ENCODE measurements at places on chromosomes 11 and 22.

- DNase-seq = no peak
These were observed 17.9 kb upstream of the ADA2 start for GRCh38 chr22:17237038-17237668.

DNA sequence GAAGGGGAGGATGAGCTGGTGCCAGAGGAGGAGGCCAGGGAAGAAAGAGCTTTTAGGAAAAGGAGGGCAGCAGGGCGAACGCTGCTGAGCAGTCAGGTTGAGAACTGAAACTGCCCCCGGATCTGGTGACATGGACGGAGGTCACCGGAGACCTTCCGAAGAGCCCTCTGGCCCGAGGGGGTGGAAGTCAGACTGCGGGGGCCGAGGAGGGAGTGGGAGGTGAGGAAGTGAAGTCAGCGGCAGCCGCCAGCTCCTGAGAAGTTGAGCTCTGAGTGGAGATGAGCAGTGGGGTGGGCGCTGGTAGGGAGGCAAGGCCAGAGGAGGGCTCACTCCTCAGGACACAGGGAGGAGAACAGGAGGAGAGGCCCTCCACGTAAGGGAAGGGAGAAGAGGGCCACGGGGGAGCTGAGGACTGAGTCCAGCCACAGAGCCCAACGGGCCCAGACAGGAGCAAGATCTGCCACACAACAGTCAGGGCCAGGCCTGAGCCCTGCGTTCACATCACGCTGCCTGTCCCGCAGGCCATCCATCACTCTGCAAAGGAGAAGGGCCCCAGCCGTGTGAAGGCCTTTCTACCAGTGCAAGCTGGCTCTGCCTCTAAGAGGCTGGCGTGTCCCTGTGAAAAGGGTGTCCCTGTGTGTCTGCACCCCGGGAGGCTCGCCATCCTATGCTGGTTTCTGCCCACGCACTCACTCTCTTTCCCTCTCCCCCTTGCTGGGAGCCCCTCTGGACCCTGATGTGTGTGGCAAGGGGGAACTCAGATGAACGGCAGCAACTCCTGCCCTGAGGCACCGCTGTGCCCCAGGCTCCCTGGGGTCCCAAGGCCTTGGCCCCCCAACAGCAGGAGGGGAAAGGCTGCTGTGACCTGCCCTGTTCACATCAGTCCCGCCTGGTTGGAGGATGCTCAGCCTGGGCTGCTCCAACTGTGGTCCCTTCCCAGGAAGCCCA lies 19.0 kb upstream of the LRRC32 start:
- DNase-seq = no peak

GRCh38 chr11:64290352-64291261 lies 495 bp upstream of the KCNK4 start:
- no peak for DNase-seq

- no peak for DNase-seq
These were observed 11.3 kb downstream of the CECR2 start for GRCh38 chr22:17380359-17381087.

GRCh38 chr11:27147916-27148315 lies 107.3 kb downstream of the BBOX1 start:
- no peak for DNase-seq

DNA sequence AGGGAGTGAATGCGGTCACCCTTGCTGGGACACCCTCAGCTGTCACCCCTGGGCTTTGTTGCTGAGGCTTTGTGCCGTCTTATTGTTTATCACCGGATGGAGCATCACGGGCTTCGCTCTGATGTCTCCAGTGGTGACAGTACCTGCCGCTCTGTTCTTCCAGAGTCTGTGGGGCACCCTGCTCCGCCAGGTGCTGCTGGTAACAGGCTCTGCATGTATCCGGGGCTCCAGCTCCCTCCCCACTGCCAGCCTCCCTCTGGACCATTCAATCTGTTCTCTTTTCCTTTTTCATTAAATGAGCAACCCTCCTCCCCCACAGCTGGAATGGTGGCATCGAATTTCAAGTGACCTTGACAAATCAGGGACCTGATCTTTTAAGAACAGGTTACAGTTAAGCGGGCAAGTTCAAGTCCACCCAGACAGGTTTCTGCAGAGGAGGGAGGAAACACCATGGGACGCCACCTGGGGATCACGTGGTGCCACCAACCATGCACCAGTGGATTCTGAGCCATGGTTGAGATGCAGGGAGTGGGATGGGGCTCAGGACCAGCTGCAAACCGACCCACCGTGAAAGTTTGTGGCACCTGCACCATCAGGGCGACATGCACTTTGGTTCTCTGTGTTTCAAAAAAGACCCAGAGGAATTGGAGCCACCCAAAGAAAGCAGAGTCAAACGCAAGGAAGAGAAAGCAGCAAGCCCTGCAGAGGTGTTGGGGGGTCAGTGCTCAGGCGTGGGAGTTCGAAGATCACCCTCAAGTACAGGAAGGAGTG lies 89.3 kb downstream of the BCR start:
- no peak for DNase-seq

DNA sequence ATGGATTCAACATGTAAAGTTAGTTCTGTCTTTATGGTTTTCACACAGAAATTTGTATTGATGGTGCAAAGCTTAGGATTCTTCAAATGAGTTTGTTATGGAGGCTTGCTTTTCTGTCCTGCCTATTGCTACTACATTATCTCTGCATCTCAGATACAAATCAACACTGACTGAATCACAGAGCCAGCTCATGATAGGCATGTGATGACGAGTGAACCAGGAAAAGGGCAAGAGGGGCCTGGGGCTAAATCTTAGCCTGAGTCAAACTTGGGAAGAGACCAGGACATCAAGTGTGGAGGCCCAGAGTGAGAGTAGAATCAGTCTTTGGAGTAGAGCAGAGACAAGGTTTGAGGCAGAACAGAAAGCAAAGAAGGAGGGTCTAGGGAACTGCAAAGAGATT lies 107.1 kb upstream of the CD44 start:
- no peak for DNase-seq

DNA sequence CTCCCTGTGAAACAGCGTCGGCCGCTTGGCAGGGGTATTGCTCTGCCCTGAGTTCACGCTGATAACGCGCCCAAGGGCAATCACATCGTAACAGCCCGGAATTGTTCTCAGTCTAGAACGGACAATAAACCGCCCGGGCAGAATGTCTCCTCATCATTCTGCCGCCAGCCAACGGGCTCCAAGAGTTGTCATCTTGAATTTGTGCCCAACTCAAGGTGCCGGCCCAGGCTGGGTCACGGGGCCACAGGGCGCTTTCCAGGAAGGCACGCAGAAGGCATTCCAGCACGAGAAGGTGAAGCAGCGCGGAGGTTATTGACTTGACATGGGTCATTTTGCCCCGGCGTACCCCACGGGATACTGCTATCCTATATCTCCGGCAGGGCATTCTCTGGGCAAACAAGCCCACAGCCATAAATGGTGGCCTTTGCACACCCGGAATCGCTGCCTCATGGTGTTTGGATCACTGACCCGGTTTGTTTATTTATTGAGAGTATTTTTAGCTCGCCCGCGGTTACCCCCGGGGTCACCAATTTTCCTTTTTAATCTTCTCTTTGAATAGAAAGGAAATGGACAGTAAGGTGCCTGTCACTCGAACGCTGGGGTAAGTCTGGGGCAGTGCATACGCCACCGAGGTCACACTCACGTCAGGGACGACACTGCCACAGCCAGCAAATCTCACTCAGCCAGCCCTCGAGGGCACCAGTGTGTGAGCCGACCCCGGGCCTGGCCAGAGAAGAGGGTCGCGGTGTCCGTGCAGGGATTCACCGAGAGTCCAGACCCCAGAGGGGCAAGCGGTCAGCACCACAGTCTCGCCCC lies 72.4 kb upstream of the FGF3 start:
- no peak for DNase-seq

GRCh38 chr22:26702906-26703830 lies 45.8 kb downstream of the MIAT start:
- no peak for DNase-seq

DNA sequence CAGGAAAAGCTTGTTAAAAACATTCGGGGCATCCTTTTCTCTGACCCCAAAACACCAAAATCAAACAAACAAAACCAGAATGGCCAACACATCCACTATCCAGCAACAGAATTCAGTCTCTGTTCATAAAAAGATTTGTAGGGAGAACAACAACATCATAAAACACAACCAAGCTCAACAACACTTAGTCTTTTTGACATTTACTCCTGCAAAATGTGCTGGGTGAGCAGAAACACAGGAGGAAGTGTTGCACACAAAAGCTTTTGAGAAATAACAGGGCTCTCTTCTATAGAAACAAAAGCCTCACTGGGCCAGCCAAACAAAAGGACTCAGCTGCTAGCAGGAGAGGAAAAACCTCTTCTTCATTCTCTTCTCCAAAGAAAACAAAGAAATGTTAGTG lies 736.0 kb upstream of the CCDC90B start:
- DNase-seq = no peak

DNA sequence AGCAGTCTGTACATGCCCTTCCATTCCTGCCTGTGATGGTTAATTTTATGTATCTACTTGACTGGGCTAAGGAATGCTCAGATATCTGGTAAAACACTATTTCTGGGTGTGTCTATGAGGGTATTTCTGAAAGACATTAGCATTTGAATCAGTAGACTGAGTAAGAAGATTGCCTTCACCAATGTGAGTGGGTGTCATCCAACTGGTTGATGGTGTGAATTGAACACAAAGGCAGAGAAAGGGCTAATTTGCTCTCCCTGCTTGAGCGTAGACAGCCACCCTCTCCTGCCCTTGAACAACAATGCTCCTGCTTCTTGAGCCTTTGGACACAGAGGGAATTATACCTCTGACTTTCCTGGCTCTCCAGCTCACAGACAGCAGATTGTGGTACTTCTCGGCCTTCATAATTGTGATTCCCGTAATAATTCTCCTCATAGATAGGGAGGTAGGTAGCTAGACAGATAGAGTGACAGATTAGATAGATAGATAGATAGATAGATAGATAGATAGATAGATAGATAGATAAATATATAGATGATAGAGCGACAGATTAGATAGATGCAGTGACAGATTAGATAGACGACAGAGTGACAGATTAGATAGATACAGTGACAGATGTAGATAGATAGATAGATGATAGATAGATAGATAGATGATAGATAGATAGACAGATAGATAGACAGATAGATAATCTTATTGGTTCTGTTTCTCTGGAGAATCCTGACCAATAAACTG lies 370.6 kb downstream of the CADM1 start:
- DNase-seq = no peak

- DNase-seq = peak; percentile 8
These were observed 797 bp downstream of the THY1 start for GRCh38 chr11:119421941-119422808.

- DNase-seq = no peak
These were observed 11.4 kb downstream of the UBE2L6 start for GRCh38 chr11:57556041-57556440.

DNA sequence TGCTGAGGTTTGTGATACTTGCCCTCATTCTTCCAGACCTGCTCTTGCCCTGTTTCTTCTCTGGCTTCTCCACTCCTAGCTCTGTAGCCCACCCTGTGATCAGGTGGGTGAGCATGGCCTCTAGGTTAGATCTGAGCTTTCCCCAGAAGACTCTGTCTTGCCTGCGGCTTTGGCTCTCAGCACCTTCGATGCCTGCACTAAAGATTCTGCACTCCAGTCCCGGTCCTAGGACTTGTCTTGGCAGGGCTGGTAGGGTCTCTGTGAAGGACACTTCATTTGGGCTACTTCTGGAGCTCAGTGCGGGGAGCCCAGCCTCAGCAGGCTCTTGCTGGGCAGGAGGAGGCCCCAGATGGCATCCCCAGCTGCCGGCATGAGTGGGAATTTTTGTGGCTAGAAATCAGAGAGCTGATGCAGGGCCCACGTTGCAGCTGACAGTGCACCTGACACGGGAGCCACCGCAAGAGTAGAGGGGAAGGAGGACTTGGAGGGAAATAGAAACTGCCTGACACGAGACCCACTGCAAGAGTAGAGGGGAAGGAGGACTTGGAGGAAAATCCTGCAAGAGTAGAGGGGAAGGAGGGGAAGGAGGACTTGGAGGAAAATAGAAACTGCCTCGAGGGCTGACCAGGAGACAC lies 226.9 kb upstream of the B3GAT1 start:
- no peak for DNase-seq

DNA sequence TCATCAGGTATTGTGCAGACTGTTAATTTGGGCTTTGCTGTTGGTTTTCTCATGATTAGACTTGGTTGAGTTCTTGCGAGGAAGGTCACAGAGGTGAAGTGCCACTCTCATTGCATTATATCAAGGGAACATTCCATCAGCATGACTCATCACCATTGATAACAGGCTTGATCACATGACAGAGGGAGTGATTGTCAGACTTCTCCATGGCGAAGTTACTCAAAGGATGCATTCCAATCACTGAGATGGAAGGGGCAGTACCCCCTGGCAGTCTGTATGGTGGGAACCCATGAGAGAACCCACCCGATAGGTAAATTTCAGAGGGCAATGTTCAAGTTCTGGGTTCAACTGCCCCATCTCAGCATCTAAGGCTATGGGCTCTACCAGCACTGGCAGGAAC lies 19.4 kb upstream of the P2RY2 start:
- no peak for DNase-seq

DNA sequence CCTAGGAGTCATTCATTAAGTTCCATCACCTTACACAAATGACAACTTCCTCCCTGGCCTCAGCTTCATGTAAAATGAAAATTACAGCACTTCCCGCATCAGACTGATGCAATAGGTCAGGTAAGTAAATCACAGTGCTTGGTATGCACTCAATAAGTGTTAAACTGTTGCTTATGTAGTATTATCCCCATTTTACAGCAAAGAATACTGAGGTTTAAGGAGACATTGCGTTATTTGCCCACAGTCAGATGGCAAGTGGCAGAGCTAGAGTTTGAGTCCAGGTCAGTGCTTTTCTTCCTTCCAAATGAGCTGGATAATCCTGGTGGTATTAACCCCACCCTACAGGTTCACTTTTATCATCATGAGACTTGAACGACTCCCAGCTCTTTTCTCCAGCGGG lies 29.7 kb downstream of the WT1 start:
- no peak for DNase-seq

DNA sequence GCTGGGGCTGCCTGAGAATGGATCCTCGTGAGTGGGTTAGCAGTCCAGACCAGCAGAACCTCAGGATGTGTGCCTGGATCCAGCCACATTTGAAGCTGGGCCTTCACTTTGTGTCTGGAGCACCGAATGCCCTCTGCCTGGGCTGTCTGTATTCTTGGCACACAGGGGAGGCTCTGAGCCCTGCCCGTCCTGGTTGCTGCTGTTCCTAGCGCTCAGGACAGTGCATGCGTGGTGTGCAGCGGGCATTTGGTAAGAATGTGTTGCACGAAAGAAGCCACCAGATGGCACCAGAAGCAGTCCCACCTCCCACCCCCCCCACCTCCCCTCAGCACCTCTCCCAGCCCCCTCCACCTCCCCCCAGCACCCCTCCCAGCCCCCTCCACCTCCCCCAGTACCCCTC lies 4.1 kb upstream of the MAPK11 start:
- DNase-seq = peak; percentile 50

GRCh38 chr11:32643526-32643925 lies 59.9 kb downstream of the EIF3M start:
- no peak for DNase-seq
